Lower leg skin (tissue), 4 donors: ENCODE measurements at places on chromosomes 7 and 10. TPM values are rescaled to one million over a fixed set of nuclear protein-coding genes. Genes with fewer than 3 reads are reported as not detected.

DNA sequence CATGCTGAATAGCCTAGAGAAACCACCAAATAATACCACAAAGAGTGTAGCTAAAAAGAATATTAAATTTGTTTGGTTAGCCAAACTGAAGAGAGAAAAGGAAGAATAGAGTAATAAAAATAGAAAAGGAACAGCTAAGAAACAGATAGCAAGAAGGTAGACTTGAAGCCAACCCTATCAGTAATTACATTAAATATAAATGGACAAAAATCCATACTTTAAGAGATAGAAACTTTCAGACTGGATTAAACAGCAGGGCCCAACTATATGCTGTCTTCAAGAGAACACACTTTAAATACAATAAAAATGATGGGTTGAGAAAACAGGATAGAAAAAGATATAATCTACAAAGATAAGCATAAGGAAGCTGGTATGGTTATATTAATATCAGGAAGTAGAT lies 31.2 kb downstream of the IL2RA start:
- DNase-seq: no peak

DNA sequence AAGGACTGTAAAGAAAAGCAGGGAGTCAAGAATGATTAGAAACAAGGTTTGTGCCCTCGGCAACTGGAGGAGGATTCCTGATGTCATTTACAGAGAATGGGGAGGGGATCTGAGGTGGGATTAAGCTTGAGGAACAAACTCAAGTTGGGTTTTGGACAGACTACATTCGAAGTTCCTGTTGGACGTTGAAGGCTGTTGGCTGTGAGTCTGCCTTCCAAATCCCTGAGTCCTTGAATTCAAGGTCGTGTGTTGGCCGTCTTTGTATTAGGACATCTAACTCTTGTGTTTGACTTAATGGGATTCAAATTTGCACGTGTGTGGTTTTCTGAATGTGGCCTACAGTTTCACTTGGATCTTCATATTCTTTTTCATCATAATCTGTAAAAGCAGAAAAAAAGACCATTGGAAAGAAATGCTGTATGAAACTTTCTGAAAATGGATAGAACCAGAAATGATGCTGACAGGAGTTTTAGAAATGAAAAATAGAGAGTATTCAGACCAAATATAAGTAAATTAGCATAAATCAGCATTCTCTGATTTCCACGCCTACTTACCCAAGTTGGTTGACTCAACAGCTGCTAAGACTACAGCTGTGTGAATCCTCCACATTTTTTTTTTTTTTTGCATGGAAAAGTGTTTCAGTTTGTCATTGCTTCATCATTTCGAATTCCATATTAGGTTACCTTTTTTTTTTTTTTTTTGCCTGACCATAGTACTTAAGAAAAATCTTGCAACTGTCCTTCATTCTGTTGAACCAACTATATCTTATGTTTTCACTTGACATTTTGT lies 94.8 kb downstream of the KIAA1217 start:
- DNase-seq: no peak

DNA sequence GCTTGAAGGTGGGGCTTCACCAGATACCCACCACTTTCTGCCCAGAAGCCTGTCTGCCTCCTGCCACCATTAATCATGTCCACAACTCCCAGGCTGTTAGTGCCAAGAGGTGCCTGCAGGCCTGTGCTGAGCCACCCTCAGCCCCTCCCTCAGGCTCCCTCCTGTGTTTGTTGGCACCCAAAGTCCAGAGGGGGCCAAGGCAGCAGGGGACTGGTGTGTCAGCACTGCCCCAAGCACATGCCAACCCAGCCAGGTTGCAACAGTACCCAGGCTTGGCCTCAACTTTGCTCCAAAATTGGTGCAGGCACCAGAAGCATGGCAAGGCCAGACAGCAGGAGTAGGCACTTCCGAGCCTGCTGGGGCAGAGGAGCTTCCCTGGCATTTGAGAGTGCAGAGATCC lies 111.3 kb downstream of the HPSE2 start:
- no peak for DNase-seq

The WNT8B gene
- not detected for total RNA-seq

DNA sequence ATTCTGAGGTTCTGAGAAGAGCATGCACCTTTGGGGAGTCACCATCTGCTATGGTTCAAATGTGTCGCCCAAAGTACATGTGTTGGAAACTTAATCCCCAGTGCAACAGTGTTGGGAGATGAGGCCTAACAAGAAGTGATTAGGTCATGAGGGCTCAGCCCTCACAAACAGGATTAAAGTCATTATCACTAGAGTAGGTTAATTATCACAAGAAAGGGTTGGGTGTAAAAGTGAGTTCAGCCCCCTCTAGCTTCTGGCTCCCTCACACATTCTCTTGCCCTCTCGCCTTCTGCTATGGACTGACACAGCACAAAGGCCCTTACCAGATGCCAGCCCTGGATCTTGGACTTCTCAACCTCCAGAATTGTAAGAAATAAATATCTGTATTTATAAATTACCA lies 100.3 kb upstream of the C10orf90 start:
- no peak for DNase-seq

DNA sequence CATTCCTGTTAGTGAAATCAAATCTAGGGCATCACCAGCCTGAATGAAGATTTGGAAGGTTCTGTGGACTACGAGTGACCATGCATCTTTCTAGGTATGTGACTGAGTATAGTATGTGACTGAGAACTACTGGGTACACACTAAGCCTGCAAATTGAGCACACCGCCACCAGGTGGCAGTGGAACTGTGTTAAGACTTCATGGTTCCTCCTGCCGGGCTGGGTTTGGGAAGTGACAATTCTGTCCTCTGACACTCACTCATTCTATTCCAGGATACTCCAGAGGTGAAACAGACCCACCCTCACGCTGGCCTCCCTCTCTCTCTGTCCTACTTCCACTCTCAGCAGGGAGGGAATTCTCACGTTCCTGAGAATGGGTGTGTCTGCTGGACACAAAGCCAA lies 84.0 kb upstream of the TMEM248 start:
- DNase-seq: no peak

DNA sequence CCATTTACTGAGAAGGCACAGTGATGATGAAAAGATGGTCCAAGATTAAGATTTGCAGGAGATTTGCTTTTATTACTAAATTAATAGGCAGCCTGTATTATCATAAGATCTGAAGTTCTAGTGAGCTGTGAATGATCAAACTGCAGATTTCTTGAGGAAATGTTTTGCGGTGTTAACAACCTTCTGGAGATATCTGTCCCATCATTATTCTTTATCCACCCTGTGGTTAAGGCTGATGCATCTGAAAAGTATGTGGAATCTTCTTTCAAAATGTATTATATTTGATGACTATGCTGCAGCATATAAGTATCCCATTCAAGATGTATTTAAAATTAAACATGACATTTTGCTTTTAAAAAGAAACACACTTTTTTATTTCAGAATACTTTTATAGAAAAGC lies 150.3 kb downstream of the POLR1F start:
- no peak for DNase-seq

DNA sequence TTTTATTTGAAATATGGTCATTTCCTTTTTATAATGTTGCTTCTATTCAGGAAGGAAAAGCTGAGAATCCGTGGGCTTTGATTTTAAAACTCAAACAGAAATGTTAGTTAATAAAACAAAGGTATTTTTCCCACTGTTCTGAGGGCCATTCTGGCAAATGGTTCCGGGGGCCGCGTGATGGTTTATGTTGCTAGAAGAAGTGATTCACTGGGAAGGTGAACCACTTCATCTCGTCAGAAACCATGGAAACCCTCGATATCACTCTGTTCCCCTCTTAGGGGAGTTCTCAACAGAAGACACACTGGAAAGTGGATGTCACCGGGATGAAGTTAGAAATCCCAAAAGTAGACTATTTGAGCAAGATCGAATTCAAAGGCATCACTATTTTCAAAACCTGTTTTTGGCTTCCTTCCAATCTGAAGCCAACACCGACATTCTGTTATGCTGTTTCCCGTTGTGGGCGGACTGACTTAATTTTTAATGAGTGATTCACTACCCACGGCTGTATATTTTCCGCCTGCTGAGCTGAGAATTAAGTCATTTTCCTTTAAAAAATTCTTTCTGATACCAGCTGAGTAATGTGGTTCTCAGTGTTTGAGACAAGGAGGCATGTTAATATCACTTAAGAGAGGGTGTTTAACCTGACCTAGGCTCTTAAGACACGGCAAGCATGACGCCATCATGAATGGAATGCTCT lies 84.1 kb downstream of the PTPRE start:
- no peak for DNase-seq

DNA sequence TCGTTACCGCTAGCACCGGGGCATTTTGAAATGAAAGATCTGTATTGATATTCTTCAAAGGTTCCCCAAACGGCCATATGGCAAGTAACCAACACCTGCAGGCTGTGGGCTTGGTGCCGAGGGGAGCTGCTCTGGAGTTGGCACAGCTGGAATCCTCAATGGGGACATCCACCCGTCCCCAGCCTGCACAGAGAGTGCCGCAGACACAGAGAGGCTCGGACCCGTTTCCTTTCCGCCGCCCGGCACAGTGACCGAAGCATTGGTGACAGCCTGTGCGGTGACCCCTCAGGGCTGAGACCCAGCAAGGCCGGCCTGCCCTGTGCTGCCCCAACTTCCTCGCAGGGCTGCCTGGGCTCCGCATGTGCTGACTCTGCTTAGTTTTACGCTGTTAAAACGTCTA lies 4.5 kb downstream of the CFAP46 start:
- no peak for DNase-seq

The OPALIN gene
- total RNA-seq: not detected

DNA sequence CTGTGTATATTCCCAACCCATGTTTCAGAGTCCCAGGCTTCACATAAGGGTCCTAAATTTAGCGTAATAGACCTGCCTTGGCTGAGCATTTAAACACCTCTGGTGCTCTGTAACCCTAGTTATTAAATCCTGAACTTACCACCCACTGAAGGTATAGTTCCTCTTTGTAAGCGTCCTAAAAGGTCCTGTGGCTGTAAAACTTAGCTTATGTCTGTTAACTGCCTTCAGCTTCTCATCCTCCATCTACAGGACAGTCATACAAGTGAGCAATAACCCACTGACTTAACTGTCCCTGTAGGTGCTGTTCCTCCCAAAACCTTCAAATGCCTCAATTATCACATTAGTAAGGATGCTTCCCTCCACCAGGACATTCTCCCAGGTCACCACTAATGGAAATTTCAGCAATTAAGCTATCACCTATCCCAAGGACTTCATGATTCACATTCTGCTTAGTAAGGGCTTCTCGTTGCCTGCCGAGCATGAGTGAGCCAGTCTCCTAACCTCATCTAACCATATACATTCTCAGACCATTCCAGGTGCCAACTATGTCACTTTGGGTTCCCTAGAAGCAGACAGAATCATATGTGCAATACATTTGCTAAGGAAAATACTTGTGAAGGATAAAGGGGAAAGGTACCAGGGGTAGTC lies 55.8 kb downstream of the CASD1 start:
- no peak for DNase-seq

The SPAG6 gene
- 0.75 TPM for total RNA-seq

DNA sequence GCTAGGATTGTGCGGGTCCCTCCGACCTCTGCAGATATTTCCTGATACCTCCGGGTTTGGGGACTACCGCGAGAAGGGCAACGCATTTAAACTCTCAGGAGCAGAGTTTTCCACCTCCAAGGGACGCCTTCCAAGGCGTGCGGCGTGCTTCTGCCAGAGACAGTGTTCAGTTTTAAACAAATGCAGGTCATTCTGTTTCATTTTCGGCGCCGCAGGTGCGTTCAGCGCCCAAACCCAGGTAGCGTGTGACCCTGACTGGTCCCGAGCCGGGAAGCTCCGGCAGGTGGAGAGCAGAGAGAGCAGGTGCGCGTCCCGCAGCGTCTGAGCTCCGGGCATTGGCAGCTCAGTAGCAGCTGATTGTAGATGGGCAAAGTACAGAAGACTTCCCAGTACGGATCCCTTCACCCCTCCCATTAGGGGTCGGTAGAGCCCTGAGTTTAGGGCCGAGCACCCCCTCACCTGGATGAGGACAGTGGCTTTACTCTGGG lies 1.4 kb upstream of the CYP26A1 start:
- no peak for DNase-seq

DNA sequence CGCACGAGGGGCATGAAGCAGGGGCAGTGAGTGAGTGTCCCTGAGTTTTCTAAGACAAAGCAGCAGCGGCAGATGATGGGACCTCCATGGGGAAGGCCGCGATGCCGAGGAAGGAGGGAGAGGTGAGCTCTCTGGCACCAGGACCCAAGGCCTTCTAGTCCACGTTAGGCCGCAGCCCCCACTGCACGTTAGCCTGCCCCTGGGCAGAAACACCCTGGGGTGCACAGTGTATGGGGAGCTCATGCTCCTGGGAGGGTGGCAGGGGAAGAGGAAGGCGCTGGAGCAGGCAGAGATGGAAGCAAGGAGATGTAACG lies 97.3 kb upstream of the IKZF1 start:
- no peak for DNase-seq

The TLX1 gene
- total RNA-seq: 0.15 TPM

The CACNA2D1 gene
- total RNA-seq: 12.8 TPM

DNA sequence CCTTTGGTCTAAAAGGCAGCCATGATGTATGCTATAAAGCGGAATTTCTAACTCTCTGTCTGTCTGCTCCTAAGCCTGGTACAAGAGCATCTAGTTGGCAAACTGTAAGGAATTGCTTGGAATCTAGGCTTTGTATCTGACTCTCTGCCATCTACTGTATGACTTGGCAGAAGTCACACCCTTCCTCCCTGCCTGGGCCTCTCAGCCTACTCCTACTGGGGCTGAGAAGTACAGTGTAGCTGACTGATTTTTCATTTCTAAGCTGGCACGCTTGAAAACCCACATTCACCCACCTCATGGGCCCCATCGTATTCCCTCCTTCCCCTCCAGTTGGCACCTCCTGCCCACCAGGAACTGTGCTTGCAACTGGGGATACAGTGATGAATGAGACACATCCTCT lies 435.2 kb downstream of the PLXNA4 start:
- no peak for DNase-seq

DNA sequence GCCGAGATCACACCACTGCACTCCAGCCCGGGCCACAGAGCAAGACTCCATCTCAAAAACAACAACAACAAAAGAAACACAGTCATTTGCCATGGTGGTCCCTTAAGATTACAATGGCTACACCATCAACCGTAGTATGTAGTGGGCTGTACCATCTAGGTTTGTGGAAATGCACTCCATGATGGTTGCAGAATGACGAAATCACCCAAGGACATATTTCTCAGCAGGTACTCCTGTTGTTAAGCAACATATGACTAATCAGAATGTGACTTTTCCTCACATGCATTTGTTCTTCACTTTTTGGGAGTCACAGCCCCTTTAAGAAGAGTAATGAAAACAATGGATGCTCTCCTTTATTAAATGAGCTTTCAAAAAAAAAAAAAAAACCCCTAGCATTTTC lies 11.0 kb downstream of the SVIL start:
- no peak for DNase-seq

GRCh38 chr7:129009437-129009836 lies 45.5 kb downstream of the TNPO3 start:
- DNase-seq: no peak

DNA sequence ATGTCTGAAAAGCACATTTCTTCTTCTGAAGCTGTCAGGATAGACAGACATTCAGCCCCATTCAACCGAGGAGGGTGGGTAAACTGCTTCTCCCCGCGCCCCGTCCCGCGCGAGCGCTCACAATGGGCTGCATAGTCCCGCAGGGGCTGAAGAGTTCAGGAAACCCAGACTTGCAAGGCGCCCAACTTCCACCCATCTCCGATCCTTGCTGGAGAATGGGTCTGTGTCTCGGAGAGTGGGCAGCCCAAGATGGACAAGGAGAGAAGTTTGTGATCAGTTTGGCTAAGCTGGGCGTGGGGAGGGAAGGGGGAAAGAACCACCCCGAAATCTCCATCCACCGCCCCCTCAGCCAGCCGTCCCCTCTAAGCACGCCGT lies 686 bp downstream of the AASS start:
- no peak for DNase-seq
